ENCODE measurements at places on chromosomes 5 and 9.

GRCh38 chr5:119074419-119074818 lies 3.5 kb downstream of the DMXL1 start:
- no peak for DNase-seq

DNA sequence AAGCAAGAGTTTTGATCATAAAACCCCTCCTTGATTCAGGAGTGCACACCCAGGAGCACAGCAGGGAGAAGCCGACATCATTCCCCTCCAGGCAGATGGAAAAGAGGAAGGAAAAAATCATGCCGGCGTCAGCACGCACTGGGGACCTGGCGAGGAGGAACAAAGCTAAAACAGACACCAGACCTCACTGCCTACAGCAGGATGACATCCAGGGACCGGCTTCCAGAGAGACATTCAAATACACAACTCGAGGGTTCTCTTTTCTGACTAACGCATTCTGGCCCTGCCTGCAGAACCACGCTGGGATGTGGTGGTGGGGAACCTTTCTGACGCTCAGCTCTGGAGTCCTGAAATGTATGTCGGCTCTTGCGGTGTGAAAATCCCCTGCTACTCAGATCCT lies 2.7 kb downstream of the UBAC1 start:
- DNase-seq, result no peak

GRCh38 chr9:26078706-26079105 lies 400.5 kb upstream of the TUSC1 start:
- no peak for DNase-seq

- DNase-seq, result no peak
Measured at GRCh38 chr5:65359981-65360380, 121.7 kb downstream of the ADAMTS6 start.

GRCh38 chr5:62569470-62569869 lies 9.1 kb upstream of the LRRC70 start:
- DNase-seq, result no peak

GRCh38 chr5:172425402-172425801 lies 28.9 kb downstream of the SH3PXD2B start:
- no peak for DNase-seq

- no peak for DNase-seq
Measured at GRCh38 chr5:177428574-177429217, 2.2 kb downstream of the GRK6 start.

DNA sequence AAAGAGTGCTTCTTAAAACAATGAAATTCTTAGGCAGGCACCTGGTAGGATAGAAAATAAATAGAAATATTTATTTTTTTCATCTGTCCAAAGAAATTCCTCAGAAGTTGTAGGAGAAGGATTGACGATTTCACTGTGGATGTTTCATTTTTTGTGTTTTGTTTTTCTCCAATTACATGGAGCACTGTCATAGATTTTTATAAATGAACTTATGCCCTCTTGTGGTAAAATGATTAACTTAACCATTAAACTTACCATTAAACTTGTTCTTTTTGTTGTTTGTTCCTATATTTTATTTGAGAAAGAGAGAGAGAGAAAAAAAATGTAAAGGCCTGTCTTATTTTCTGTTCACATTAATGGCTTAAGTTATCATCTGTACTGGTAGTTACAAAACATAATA lies 339.2 kb downstream of the PRR16 start:
- no peak for DNase-seq

- DNase-seq, result no peak
Measured at GRCh38 chr5:40675396-40676133, 4.2 kb upstream of the PTGER4 start.

GRCh38 chr5:180140571-180140970 lies 68.4 kb downstream of the RASGEF1C start:
- DNase-seq, result no peak

DNA sequence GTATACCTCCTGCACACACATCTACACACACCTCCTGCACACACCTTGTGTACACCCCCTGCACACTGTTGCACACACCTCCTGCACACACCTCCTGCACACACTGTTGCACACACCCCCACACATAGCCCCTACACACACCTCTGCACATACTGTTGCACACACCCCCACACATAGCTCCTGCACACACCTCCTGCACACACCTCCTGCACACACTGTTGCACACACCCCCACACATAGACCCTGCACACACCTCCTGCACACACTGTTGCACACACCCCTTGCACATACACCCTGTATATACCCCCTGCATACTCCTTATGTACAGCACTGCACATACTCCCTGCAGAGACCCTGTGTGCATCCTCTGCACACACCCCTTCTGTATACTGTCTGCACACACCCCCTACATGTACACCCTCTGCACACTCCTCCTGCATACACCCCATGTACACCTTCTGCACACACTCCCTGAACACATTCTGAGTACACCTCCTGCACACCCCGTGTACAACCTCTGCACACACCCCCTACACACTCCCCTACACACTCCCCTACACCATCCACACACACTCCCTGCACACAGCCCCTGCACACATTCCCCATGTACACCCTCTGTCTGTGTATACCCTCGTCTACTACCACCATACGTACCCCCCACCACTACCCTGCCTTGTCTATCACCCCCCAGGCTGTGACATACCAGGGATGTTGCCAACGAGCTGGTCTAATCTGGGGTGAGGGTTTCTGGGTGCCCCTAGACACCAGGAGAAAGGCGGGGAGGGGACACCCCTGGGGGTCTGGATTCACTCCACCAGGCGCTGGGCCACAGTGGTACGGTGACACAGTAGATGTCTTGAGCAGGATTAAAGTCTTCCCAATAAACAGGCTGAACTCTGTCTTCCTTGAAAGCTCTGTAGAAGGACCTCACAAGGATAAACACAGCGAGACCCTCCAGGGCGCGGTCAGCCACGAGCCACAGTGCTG lies 1.1 kb upstream of the CEP72 start:
- DNase-seq, result no peak

Data from HT-29 (cell line).